ENCODE measurements at places on chromosomes 13 and 19. TPM values are rescaled to one million over a fixed set of nuclear protein-coding genes. Genes with fewer than 3 reads are reported as not detected.

Gene OR7A5
- not detected for total RNA-seq

Gene CXCL17
- not detected for total RNA-seq

Gene ALOX5AP
- 0.81 TPM for total RNA-seq

Gene RNU6-9
- total RNA-seq = not detected
